Stimulated activated CD4-positive, alpha-beta T cell treated with anti-CD3 and anti-CD28 coated beads, Interleukin-15, amount 100 ng/mL, for 1 hour (primary cell): ENCODE measurements at places on chromosomes 6 and 20.

- DNase-seq, result no peak
Observed at GRCh38 chr6:90151576-90152422, 144.8 kb downstream of the BACH2 start.

GRCh38 chr6:65449926-65450325 lies 257.1 kb downstream of the EYS start:
- DNase-seq, result no peak

DNA sequence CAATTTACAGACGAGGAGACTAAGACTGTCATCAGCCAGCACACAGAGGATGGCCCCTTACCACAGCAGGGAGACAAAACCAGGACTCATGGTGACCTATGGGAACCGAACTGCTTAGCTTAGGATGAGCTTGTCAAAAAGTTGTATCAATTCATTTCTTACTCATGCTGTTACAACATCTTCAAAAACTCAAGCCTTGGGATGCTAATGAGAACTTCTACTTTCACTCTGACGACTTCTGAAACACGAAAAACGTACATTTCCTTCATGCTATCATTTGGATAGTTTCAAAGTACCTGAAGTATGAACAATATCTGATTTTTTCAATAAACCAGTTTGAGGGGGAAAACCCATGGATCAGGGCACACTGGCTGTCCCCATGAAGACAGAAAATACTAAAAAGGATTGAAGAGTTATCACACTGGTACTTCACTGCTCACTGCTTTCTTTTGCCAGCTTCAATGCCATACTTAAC lies 31.9 kb downstream of the HIVEP2 start:
- no peak for DNase-seq

DNA sequence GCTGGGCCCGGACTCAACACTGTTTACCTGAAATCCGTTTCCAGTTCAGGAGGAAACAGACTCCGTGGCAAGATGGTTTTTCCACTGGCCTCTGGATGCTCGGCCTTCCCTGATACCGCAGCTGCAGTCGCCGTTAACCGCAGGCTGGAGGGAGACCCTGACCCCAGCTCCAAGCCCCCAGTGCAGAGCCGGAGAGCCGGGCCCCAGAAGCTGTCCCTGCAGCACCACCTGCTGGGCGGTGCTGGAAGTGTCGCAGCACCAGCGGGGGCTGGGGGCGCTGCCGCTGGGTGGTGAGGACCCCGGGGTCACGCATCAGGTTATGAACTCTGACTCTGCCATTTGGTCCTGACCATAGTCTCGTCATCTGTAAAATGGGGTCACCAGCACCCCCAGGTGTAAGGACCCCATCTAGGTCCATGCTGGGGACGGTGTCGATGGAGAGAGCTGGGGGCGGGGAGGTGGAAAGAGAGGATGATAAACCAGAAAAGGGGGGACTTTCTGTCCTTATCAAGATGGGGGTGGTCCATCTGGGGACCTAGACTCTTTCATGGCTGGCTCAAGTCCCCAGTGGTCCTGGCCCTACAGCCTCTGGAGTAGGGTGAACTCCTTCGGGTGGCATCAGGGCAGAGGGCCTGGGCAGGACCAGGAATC lies 20.8 kb upstream of the CHRNA4 start:
- DNase-seq, result no peak

DNA sequence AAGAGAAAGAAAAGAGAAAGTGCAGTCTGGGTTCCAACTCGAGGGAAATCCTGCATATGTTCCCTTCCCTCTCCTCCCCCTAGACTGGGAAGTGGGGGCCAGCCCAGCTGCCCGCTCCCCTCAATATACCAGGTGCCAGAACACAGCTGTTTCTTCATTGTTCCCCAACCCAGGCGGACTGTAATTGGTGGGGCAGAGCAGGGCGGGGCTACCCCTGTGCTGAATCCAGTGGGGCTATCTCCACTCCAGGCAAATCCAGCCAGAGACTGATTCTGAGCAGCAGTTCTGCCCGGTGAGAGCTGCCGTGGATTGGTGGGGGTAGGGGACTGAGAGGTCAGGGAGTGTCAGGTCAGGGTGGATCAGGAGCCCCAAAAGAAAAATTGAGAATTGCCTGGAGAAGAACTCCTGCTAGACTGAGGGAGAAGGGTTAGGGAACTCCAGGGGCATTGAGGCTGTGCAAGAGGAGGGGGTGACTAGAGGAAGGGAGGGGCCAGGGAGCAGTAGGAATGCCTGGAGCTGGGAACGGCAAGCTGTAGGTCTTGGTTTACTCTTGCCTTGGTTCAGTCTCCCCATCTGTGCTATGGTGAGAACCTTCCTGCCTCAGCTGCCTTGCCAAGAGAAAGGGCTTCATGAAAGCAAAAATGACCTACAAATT lies at the start of gene MYMX:
Gene MYMX (plus strand): TSS at position 250 of the 655 bp plus-strand sequence. CDS start 546 bp downstream, outside the sequence.
- DNase-seq, result no peak

DNA sequence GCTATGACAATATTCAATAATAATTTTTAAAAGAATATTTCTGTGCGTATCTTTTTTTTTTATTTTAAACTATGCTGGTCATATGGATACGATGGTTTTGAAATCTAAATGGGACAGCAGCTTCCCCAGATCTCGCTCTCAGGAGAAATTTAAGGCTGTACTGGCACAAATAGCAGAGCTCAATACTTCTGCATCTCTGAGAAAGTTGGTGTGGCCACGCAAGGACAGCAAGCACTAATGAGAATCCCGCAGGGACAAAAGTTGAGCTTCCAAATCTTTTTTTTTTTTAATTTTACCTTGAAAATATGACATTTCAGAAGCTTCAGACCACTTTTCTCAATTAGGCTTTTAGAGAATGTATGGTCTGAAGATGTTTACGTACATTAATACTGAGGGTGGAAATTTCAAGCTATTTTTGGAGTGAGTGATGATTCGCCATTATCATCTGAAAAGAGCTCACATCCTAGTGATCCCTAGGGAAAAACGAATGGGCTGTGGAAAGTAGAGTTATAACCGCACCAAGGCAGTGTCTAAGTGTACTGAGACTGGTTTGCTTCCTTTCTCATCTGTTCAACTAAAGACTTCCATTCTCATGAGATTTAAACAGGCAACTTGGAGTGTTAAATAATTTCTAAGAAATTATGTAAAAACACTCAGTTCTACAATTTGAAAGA lies 840.0 kb downstream of the C6orf118 start:
- DNase-seq, result no peak

GRCh38 chr6:145809211-145809610 lies 5.4 kb downstream of the FBXO30 start:
- DNase-seq, result no peak

DNA sequence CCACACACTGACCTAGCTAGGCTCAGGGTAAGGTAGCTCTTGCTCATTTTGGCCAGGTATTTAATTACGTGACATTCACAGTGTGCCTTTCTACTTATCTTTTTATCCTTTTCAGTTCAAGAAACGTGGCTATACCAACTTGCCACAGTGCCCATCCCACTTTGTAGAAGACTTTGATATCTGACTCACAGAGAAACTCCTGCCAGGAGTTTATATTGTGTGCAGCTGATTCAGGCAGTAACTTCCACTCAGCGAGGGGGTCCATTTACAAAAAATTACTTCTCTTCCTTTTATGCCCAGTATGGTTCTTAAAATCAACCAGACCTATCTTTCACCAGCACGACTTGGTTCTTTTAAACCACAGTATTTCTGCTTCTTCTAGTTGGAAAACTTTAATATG lies 75.6 kb downstream of the PRL start:
- DNase-seq, result no peak

- DNase-seq, result no peak
Observed at GRCh38 chr6:125784365-125784764, 6.4 kb upstream of the NCOA7 start.

DNA sequence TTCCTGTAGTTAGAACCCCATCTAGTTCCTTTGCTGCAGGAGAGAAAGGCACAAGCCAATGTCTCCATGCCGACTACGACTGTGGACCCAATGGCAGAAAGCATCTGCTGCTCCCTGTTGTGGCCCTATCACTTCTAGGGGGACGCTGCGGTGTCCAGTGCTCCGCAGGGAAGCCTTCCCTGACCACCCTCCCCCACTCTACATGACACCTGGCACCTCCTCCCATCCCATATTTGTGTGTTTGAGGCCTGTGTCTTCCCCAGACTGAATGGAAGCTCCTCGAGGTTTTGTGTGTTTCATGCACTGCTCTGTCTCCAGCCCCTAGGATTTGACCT lies 159.5 kb downstream of the DTNBP1 start:
- no peak for DNase-seq

DNA sequence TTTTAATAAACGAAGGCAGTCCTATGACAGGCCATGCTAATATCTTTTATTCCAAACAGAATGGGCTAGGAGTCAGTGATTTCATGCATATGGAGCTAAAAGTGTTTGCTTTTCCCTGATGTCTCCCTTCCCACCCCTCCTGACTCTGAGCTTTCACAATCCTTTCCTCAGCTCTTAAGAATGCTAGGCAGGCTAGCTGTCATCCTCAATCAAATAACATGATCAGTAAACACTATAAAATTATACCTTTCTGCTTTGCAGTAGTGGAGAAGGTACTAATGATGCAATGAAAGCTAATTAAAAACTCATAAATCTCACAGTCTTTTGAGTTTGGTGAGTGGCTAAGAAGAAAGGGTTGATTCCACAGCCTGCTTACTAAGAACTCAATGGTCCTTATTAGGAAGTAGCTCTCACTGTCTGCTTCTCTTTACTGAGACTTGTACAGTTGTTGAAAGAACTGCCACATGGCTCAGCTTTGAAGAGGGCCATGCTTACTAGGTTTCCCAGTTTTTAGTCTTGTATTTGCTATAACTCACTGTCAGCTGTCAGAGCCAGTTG lies 250.9 kb upstream of the JAG1 start:
- no peak for DNase-seq

DNA sequence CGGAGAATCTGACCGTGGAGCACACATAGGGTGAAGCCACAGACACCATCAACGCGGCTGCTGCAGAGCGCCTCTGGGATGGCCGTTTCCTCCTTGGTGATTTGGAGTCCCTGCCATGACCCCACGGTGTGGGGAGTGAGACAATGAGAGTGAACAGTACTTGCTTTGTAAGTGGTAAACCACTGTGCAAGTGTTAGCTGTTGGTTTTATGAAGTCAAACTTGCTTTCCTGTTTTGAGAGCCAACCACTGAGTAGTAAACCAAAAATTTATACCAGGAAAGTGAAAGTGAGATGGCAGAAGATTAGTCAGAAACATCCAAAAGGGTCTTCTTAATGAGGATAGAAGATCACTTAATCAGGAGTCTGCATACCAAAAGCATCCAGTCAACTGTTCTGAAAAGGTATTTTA lies 160.7 kb downstream of the FOXC1 start:
- no peak for DNase-seq

- DNase-seq, result no peak
Observed at GRCh38 chr20:58293453-58293852, 16.1 kb upstream of the RAB22A start.

- no peak for DNase-seq
Observed at GRCh38 chr6:75751443-75751842, 2.4 kb downstream of the MYO6 start.

DNA sequence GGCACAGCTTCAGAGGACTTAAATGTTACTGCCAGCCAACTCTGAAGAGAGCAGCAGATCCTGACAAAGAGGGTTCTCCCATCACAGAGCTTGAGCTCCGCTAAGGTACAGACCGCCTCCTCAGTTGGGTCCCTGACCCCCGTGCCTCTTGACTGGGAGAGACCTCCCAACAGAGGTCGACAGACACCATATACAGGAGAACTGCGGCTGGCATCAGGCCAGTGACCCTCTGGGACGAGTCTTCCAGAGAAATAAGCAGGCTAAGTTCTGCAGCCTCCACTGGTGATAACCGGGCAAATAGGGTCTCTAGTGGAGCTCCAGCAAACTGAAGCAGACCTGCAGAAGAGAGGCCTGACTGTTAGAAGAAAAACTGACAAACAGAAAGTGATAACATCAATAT lies 187.0 kb downstream of the CLVS2 start:
- DNase-seq, result no peak

DNA sequence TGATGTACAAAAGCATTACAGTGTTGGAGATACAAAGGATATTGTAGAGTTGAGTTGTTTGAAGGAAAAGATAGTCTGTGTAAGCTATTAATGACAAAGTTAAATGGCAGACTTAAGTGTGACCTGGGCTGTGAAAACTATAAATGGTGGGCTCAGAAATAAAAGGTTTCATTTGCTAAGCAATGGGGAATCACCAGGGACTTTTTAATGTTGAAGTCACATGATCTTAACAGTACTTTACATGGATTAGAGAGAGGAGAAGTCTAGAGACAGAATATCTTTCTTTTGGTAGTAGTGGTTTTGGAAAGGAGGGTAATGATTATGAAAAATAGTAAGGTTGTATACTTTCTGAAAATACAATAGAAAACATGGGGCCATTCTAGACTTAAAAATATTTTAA lies 67.1 kb downstream of the SCAF8 start:
- no peak for DNase-seq

- DNase-seq, result no peak
Observed at GRCh38 chr20:39070484-39071231, 108.5 kb downstream of the DHX35 start.

DNA sequence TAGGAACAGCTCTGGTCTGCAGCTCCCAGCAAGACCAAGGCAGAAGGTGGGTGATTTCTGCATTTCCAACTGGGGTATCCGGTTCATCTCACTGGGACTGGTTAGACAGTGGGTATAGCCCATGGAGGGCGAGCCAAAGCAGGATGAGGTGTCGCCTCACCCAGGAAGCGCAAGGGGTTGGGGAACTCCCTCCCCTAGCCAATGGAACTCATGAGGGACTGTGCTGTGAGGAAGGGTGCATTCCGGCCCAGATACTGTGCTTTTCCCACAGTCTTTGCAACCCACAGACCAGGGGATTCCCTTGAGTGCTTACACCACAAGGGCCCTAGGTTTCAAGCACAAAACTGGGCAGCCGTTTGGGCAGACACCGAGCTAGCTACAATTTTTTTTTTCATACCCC lies 21.8 kb downstream of the HDDC2 start:
- DNase-seq, result no peak

DNA sequence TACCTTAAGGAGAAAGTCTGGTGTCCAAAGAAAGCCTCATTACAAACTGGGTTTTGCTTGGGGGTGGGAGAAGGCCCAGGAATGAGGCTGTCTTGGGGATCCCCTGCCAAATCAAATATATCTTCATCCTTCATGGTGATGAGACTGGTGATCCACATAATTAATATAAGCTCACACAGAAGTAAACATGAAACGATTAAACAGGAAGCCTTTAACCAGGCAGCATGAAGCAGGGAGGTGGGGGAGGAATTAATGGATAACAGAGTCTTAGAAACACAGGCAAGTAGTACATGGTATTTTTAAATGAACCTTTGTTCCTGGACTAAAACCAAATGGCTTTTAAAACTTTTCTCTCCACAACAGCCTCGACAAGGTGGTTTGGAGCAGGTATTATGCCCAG lies 437.5 kb downstream of the TFAP2A start:
- no peak for DNase-seq

- DNase-seq, result no peak
Observed at GRCh38 chr6:69771158-69771906, 25.5 kb downstream of the LMBRD1 start.

- no peak for DNase-seq
Observed at GRCh38 chr6:15296735-15297134, 50.9 kb downstream of the JARID2 start.

DNA sequence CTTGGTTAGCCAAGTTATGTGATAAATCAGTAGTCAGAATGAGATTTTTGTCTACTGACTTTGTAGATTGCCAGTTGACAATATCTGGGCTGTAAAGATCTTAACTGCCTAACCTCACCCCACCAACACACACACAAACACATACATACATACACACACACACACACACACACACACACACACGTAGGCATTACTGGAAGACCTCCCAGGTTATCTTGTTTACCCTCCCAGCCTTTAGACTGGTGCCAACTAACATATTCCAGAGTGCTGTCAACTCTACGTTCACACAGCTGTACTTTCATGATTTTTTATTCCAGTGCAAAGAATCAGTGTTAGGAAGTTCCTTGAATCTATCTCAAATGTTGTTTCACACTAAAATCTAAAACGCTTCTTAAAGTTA lies 38.9 kb downstream of the BMP5 start:
- no peak for DNase-seq
